ENCODE measurements at places on chromosomes 7 and 10. TPM values are rescaled to one million over a fixed set of nuclear protein-coding genes. Genes with fewer than 3 reads are reported as not detected.

The ENTPD1 gene
- total RNA-seq, result 11.6 TPM

- H3K4me1 ChIP-seq, result no peaks in the 10 kb centered on the region
- no peaks in the 10 kb centered on the region for H3K36me3 ChIP-seq
- no peak for DNase-seq
- no peak overlapping the region for H3K4me3 ChIP-seq
Observed at GRCh38 chr10:64648915-64649314, 1127.7 kb downstream of the REEP3 start.

DNA sequence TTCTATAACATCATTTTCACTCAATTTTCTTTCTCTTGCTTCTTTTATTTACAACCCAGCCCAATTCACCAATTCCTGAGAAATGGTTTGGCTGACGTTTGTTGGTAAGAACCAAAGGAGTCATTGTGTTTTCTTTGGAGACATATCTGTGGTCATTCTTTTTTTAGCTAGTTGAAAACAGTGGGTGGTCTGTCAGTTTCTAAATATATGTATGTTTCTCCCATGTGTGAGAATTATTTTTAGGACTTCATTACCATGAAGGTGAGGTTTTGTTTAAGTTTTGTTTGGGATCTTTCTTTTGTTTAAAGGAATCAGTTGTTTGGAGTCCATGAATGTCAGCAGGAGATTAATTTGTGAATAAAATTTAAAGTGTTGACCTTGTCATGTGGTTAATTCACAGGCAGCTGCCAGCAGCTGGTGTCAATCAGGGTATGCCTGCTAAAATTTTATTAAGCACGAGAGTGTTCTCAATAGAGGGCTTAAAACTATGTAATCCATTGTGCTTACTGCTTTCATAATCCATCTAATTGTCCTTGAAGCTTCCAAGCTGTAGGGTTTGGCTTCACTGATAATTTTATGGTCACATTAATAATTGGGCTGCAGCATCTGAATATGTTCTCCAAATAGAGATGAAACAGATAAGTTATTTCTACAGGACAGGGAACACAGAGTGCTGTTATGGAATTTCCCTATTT lies 38.7 kb downstream of the INSYN2A start:
- no peaks in the 10 kb centered on the region for H3K36me3 ChIP-seq
- peaks cover 2% of the 10 kb centered on the region for H3K27me3 ChIP-seq
- no peak overlapping the region for H3K4me3 ChIP-seq

The NDUFB2 gene
- 157 TPM for total RNA-seq

The WNT8B gene
- 0.91 TPM for total RNA-seq
